ENCODE measurements at places on chromosomes 7 and 10. TPM values are rescaled to one million over a fixed set of nuclear protein-coding genes. Genes with fewer than 3 reads are reported as not detected.

DNA sequence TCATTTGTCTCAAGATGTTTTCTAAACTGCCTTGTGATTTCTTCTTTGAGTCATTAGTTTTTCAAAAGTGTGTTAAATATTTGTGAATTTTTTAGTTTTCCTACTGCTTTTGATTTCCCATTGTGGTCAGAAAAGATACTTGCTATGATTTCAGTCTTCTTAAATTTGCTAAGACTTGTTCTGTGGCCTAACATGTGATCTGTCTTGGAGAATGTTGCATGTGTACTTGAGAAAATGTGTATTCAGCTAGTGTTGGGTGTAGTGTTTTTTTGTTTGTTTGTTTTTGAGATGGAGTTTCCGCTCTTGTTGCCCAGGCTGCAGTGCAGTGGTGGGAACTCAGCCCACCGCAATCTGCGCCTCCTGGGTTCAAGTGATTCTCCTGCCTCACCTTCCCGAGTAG, 28.6 kb downstream of the BMPR1A start:
- no peak for DNase-seq

GRCh38 chr10:8180360-8181109, 126.0 kb downstream of the GATA3 start:
- no peak for DNase-seq

GRCh38 chr7:47442605-47442865, 139.4 kb downstream of the TNS3 start:
- DNase-seq, result no peak

- DNase-seq, result no peak
Observed at GRCh38 chr10:129411393-129411705, 55.7 kb upstream of the MGMT start.

The CADPS2 gene
- total RNA-seq, result 69.4 TPM
